Upper lobe of left lung (tissue), 6 donors: ENCODE measurements at places on chromosomes 2 and 18. TPM values are rescaled to one million over a fixed set of nuclear protein-coding genes. Genes with fewer than 3 reads are reported as not detected.
A peak's percentile ranks its signal among the peaks of the same experiment; 100 is the strongest.

The REG1B gene
- total RNA-seq, result 1.5 TPM

The HMSD gene
- total RNA-seq, result 2.9 TPM

- no peaks in the 10 kb centered on the region for H3K27me3 ChIP-seq
- no peaks in the 10 kb centered on the region for H3K4me1 ChIP-seq
- DNase-seq, result no peak
- H3K27ac ChIP-seq, result no peak overlapping the region
- no peaks in the 10 kb centered on the region for H3K36me3 ChIP-seq
Observed at GRCh38 chr2:223989206-223989855, 32.1 kb downstream of the MRPL44 start.

- H3K27me3 ChIP-seq, result no peaks in the 10 kb centered on the region
- DNase-seq, result no peak
- peaks cover 42% of the 10 kb centered on the region for H3K4me1 ChIP-seq
- no peaks in the 10 kb centered on the region for H3K36me3 ChIP-seq
Observed at GRCh38 chr2:42138163-42139015, 30.8 kb upstream of the EML4 start.

DNA sequence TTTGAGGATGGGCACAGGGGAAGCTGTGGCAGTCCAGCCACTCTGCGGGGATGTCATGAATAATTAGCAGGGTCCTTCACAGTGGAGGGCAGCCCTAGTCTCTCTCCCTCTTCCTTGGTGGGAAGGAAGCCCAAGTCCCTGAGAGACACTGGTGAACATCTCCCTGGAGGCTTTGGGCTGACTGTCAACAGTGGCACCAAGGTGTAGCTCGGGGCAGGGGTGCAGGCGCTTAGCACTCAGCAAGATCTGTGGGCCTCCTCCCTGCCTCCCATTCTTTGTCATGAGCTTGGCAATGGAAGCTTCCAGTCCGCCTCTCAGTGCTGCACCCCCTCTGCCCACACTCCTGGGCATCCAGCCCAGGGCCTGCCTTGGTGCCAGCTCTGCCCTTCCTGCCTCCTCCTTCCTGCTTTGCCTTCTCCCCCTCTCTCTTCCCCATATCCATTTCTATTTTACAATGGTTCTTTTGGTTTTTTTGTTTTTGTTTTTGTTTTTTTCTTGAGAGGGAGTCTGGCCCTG is 59.4 kb downstream of the STEAP3 start:
- H3K27me3 ChIP-seq, result no peaks in the 10 kb centered on the region
- peaks cover 5% of the 10 kb centered on the region for H3K36me3 ChIP-seq
- H3K4me1 ChIP-seq, result peaks cover 16% of the 10 kb centered on the region

- peak overlapping the region; percentile 54 for H3K4me3 ChIP-seq
- no peak overlapping the region for H3K27ac ChIP-seq
- peaks cover 21% of the 10 kb centered on the region for H3K4me1 ChIP-seq
- H3K27me3 ChIP-seq, result peaks cover 2% of the 10 kb centered on the region
- no peaks in the 10 kb centered on the region for H3K36me3 ChIP-seq
Observed at GRCh38 chr2:112137516-112138158, 548 bp upstream of the FBLN7 start.

- DNase-seq, result no peak
- H3K36me3 ChIP-seq, result peaks cover 58% of the 10 kb centered on the region
- H3K4me3 ChIP-seq, result no peak overlapping the region
- H3K4me1 ChIP-seq, result no peaks in the 10 kb centered on the region
Observed at GRCh38 chr18:58388736-58389135, 240.2 kb downstream of the ALPK2 start.

DNA sequence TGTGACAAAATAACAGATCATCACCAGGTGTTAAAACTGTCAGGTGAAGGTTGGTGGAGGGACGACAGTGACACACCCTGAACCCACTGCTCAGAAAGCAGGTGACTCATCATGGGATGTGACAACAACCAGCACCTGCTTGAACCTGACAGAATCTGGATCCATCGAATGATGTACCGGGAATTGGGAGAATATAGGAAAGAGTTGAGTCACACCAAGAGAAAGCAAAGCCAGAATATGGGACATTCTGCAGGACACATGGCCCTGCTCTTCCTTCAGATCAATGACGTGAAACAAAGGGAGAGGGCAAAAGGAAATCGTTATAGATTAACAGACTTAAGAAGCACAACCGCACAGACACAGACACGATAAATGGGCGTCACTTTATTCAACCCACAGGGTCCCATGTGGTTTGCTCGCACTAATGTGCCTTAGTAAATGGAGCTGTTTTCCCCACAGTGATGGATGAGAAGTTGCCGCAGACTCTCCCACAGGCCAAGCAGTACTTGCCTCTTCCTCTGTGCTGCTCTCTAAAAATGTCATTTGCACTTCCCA is 100.1 kb downstream of the CRACDL start:
- no peak overlapping the region for H3K4me3 ChIP-seq
- H3K36me3 ChIP-seq, result no peaks in the 10 kb centered on the region
- peaks cover 3% of the 10 kb centered on the region for H3K4me1 ChIP-seq
